Activated CD4-positive, CD25-positive, alpha-beta regulatory T cell (primary cell): ENCODE measurements at places on chromosomes 11 and 22.

GRCh38 chr11:68549789-68550484 lies 89.4 kb downstream of the PPP6R3 start:
- DNase-seq: no peak

- no peak for DNase-seq
Measured at GRCh38 chr11:17393472-17393871, 5.0 kb upstream of the KCNJ11 start.

DNA sequence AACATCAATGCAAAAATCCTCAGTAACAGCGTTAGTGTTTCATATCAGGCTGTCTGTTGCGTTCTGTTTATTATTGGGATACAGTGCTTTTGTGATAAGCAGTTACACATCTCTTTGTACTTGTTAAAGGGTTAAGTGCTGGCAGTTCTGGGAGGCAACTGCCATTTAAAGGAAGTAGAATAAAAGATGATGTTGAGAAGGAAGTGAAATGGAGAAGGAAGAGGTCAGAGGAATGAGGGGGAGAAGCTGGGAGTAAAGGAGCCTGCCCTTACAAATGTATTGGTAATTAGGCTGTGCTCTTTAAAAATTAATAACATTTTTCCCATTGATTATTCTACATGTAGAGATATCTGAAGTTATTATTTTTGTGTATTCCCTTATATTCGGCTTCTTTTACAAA lies 674.7 kb downstream of the NTM start:
- no peak for DNase-seq

- DNase-seq: no peak
Measured at GRCh38 chr22:48438800-48439559, 1388.7 kb downstream of the BRD1 start.

GRCh38 chr11:68446046-68446725 lies 14.4 kb upstream of the PPP6R3 start:
- no peak for DNase-seq

GRCh38 chr11:122745111-122745510 lies 89.6 kb downstream of the UBASH3B start:
- no peak for DNase-seq

DNA sequence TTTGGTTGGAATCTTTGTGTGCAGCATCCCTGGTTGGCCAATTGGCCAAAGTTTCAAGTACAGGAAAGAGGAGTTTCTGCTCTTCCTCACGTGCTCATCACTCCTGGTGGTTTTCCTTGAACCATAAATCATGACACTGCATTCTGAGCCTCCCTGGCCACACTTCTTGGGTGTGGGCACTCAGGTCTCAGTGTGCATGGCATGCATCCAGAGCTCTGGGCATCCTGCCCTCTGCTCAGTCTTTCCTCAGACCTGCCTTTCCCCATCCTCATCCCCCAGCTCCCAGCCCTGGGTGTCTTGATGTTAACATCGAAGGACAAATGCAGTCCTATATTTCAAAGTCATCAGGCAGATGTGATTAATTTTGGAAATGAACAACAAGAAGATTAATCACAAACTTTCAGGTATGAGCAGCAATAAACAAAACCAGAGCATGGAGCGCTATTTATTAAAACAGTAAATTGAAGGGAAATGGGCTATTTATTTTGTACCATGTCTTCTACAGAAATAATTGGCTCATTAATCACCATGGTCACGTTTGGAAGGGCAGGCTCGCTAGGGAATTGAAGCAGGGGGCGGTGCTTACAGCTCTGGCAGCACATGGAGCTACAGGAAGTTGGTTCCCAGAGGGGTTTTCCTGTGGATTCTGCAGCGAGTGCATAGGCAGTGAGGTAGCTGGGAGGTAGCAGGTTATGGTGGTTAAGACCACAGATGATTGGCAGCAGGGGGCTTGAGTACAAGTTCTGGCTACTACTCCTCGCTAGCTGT lies 89.6 kb downstream of the CSNK2A3 start:
- no peak for DNase-seq

DNA sequence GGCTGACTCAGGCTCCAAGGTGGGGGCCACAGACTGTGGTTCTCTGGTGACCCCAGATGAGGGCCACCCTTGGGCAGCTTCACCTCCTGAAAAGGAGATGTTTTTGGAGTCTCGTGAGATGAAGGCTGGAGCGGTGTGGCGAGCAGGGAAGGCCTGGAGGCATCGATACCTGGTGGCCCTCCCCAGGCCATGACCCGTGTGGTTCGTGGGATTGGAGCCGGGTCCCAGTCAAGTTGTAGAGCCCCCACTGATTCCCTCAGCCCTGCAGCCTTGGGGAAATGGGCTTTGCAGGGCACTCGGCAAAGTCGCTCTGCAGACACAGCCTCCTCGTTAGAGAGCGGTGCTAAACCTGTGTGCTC lies 1083.4 kb downstream of the BRD1 start:
- no peak for DNase-seq

DNA sequence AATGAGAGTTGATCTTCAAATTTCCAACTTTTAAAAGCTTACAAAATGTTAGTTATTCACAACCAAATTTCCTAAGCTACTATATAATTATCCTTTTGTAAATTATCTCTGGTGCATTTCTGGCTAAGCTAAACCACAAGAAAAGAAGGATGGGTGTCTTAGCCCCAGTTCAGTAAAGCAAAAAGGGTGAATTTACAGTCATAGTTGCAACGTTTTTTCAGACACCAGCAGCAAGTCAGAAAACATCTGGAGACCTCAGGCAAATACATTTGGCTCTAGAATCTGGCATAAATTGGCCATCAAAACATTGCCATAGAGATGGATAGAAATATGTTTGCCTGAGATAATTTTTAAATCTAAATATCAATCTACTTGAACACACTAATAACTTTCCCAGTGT lies 257.0 kb downstream of the GUCY1A2 start:
- no peak for DNase-seq

- DNase-seq: no peak
Measured at GRCh38 chr11:58866788-58867187, 22.3 kb upstream of the GLYATL2 start.

- DNase-seq: no peak
Measured at GRCh38 chr11:44562845-44563460, 2.5 kb upstream of the CD82 start.

- DNase-seq: no peak
Measured at GRCh38 chr11:59224351-59224928, 11.7 kb upstream of the MPEG1 start.

GRCh38 chr11:73159297-73159696 lies 17.2 kb upstream of the FCHSD2 start:
- DNase-seq: no peak

- no peak for DNase-seq
Measured at GRCh38 chr11:111300569-111300968, 2.2 kb downstream of the POU2AF3 start.
